ENCODE measurements at places on chromosomes 12 and 14.

- no peak for DNase-seq
These were observed 501.7 kb downstream of the DIO2 start for GRCh38 chr14:79709573-79709972.

GRCh38 chr12:94616203-94616729 is 34.1 kb downstream of the TMCC3 start:
- DNase-seq = no peak

- DNase-seq = no peak
These were observed 103.7 kb downstream of the ETV6 start for GRCh38 chr12:11753150-11753499.

- DNase-seq = no peak
These were observed 175.9 kb downstream of the MON2 start for GRCh38 chr12:62642486-62642885.

GRCh38 chr12:28883406-28883997 is 265.6 kb upstream of the FAR2 start:
- no peak for DNase-seq

DNA sequence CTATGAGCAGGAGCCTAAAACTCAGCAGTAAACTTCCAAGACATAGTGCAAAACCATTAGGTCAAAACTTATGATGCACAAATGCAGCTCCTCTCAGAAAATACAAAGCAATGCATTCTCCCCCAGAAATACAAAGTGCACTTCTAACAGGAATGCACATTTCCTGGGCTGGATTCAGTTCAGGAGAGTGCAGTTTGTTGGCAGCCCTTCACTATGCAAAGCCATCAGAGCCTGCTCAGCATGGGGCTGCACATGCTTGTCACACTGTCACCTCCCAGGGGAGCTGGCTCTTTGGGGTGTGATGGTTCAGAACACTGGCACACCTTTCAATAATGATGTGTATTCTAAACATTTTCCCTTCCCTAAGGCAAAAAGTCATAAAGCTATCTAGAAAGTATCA is 110.4 kb downstream of the KCNK10 start:
- no peak for DNase-seq

- DNase-seq = no peak
These were observed 11.0 kb downstream of the GPR135 start for GRCh38 chr14:59454139-59454538.

- no peak for DNase-seq
These were observed 287.7 kb upstream of the RTL1 start for GRCh38 chr14:101191101-101191720.

- DNase-seq = no peak
These were observed 135.5 kb downstream of the CRADD start for GRCh38 chr12:93812626-93813025.

DNA sequence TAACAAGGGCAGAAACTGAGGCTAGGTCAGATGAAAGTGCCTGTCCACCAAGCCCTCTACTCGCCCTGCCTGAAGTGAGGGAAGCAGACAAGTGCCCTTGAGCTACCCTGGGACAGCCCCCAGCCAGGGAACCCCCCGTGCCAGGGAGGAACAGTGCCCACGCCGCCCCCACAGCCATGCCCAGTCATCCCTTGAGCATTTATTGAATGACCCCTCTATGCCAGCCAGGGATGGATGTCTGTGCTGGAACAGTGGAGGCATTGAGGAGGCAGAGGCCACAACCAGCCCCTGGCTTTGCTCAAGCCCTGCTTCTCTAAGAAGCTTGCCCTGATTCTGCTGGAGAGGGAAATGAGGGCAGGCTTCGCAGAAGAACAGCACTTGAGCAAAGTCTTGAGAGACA is 3.7 kb upstream of the AQP6 start:
- no peak for DNase-seq

DNA sequence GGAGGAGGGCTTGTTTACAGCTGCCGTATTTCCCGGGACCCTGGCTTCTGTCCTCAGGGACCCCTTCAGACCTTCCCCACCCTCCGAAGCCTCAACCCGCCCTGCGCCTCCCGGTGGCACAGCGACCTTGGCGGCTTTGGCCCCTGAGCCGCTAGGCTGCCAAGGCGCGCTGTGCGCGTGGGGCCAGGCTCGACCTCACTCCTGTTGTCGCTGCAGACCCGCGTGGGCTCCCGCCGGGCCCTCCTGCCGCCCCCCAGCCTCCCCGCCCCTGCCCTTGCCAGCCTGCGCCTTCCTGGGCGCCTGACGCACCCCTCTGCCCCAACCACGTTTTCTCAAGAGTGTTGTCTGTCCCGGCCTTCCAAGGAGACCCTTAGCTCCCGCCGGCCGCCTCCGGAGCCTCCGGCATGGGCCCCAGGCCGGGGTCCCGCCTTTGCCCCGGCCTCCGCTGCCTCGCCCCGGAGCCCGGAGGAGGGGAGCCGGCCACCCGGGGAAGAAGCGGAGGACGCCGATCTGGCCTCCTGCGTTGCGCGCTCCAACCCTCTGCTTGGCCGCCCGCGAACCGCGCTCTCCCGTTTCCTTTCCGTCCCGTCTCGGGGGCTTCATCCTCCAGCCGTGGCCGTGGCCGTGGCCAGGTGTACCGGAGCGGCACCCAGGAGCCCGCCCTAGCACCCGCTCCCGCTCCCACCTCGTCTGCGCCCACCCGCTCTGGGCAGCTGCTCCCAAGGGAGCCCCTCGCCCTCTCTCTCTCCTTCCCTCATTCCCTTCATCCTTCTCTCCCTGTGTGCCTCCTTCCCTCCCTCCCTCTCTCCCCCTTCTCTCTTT is 19.9 kb downstream of the PPP2R5C start:
- DNase-seq = no peak

GRCh38 chr14:39060818-39061437 is 42.1 kb downstream of the SEC23A start:
- no peak for DNase-seq

DNA sequence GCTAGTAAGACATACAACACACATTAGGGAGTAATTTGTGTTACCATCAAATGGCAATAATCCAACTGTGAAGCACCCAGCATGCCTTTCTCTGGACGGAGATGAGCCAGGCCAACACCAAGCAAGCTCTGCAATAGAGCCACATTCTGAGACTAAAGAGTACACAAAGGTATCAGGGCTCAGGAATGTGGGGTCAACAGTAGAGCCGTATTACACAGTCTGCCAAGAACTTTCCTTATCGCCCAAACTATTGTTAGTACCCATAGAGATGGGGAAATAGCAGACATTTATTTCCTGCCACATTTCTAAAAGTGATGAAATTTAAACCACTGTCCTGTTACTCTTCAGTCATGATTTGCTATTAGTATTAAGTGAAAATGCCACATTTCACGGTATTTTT is 113.7 kb downstream of the BMP4 start:
- no peak for DNase-seq

- no peak for DNase-seq
These were observed 12.3 kb downstream of the GPR19 start for GRCh38 chr12:12683725-12684124.

DNA sequence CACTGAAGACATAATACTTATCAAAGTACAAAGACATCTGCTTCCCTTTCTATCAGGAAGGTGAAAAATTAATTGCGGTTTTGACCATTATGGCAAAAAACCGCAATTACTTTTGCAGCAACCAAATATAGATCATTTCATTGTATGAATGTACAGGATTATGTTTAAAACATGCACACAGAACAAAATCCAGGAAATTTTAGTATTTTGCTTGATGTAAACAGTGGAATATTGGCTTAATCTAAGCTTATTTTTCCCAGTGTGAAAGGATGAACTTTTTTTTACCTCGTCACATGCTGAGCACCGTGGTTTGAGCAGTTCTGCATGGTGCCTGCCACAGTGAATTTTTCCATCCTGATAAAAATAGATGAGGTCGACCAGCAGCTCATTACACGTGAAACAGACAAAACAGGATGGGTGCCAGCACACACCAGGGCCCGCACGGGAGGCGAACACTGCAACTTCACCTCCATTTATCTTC is 121.2 kb downstream of the PRICKLE1 start:
- no peak for DNase-seq

- no peak for DNase-seq
These were observed 556.9 kb downstream of the SLC16A7 start for GRCh38 chr12:60152756-60153155.

DNA sequence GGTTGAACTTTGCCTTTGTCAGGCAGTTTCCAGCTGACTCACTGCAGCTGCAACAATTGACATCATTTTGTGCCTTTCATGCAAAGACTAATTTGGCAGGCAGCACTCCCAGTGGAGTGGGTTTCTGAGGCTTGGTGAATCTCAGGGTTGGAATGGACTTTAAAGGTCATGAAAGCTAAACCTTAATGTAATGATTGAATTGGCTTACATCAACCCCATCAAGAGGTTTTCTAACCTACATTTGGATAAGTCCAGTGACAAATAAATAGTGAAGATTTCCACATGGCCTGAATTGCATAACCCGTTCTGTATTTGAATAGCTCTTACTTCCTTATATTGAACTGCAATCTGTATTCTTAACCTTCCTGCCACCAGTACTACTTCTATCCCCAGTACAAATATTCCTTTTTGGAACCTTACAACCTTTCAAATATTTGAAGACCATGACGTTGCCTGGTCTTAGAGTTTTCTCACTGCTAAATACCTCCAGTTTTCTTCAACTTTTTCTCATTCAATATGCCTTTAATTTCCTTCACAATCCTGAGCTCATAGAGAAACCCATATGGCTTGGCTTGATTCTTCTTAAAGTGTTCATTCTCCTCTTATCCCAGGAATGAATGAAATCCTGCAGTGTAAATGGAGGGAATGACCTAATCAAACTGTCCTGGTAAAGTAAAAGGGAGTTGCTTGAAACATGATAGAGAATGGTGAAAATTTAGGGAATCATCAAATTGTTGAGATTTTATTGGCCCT is 168.1 kb upstream of the NOVA1 start:
- DNase-seq = no peak

GRCh38 chr14:105889666-105890473 is 363.5 kb downstream of the TMEM121 start:
- DNase-seq = no peak

GRCh38 chr12:8680533-8680932 is 17.3 kb upstream of the RIMKLB start:
- DNase-seq = no peak

GRCh38 chr14:50954811-50955372 is 10.6 kb upstream of the PYGL start:
- no peak for DNase-seq

DNA sequence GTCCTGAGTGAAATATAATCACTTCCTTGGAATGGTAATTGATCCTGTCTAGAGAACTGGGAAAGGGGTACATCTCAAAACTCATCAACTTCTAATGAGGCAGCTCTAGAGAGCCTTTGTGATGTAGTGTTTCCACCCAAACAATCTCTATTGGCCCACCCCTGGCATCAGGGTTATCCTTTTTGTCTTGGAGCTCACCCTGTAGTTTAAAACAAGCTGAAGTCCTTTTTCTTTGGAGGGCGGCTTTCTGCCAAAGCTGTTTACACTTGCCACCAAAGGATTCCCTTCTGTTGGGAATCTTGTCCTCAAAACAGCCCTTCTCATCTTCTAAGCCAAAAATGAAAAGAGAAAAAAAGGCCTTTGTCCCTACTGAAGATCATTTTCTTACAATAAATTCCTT is 60.6 kb upstream of the GTF2A1 start:
- DNase-seq = no peak

DNA sequence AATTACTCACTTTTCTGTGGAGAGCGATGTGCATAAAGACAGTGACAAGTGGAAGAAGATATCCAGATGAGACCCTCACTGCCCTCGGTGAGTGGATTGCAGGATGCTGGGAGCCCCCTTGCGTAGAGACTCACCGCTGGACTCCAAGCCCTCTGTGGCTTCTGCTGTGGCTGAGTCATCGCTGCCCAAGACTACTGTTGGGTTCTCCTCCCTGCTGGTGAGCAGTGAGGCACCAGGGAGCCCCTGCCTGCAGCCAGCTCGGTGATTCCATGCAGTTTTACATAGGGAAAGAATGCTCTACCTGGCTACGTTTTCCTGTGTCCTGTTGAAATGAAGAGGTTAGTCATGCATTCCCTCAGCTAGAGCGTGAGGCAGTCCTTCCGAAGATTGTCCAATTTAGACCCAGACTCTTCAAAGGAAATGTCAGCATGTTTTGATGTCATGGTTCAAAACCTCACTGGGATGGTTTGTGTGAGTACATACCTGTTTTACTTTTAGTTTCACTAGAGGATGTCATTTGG is 28.2 kb downstream of the TRAF3 start:
- no peak for DNase-seq

DNA sequence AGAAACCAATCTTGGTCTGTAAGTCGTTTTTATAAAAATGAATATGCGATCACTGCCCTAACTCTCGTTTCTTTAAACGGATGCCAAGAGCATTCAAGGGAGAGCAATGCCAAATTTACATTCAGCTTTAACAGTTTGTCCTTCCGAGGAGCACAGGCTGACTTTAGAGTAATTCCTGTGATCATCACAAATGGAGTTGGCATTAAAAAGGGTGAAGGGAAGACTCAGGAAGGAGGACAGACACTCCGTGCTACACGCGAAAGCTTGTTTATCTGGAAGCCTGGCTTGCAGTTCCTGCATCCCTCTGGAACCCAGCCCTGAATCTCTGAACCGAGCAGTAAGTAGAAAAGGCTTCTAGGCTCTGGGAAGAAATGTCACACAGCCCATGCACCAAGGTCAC is 78.4 kb downstream of the PAPOLA start:
- no peak for DNase-seq

Measured in stimulated activated CD4-positive, alpha-beta T cell treated with anti-CD3 and anti-CD28 coated beads, Interleukin-15, amount 100 ng/mL, for 1 hour (primary cell).